NCI-H82 (cell line): ENCODE measurements at places on chromosomes 11 and 22.
A peak's percentile ranks its signal among the peaks of the same experiment; 100 is the strongest.

GRCh38 chr11:68181719-68182451 lies 31.2 kb downstream of the KMT5B start:
- DNase-seq: no peak

DNA sequence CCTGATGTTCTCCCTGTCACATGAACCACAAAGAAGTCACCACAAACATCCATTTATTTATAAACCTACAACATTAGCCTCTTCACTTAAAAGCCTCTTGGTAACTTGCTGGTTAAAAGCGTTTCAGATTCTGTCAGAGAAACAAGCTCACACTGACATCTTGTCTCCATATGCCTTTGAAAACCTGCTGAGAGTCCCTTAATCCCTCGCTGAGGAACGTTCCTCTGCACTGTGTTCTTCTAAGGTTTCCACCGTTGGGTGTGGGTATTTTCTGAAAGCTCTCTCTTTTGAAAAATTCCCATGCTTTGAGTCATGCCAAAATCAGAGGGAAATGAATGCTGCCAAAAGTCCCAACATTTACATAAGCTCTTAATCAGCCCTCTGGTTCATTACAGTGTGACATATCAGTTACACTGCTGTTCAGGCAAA lies 149.8 kb downstream of the CCDC34 start:
- peak; percentile 58 for DNase-seq

DNA sequence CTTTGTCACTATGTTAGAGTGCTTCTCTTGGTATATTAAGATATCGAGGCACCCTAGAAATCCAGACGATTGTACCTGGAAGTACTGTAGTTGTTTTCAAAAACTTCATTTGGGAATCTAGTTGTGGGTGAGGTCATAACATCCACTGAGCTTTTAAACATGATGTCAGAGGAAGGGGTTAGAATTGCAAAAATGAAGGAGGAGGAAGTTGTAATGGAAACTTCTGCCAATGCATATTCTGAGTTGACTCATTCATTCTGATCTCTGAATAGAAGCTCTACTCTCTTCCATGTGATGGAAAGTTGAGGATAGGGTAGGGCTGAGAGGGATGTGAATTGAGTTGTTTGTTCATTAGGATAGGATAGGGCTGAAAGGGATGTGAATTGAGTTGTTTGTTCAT lies 7.7 kb downstream of the CD44 start:
- no peak for DNase-seq

DNA sequence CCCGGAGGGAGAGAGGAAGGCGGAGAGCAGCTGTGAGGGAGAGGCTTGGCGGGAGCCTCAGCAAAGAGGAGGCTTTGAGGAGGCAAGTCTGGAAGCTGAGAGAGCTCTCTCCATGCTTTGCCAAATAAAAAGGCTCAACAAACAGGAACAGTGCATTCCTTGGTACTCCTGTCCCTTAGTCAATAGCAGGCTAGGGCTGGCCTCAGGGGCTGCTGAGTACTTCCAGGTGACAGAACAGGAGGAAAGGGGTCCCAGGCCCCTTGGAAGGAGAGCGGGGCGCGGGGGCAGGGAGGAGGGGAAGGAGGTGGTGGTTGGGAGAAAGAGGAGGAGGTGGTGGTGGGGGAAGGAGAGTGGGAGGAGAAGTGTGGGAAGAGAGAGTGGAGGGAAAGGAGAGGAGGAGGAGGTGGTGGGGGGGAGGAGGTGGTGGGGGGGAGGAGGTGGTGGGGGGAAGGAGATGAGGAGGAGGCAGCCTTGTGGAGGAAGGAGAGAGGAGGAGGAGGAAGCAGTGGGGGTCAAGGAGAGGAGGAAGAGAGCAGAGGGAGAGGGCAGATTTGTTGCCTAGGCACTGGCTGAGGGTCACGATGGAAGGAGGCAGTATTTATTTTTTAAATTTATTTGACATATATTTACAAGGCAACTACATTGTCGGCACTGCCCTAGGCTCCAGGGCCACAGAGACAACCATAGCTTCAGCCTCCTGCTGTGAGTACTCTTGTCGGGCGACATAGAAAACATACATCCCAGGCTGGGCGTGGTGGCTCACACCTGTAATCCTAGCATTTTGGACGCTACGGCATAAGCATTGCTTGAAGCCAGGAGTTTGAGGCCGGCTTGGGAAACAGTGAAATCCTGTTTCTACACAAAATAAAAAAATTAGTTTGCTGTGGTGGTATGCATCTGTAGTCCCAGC lies 74.2 kb upstream of the ZBED5 start:
- DNase-seq: peak; percentile 47

GRCh38 chr11:88689548-88690240 lies 352.2 kb upstream of the CTSC start:
- peak; percentile 0 for DNase-seq

DNA sequence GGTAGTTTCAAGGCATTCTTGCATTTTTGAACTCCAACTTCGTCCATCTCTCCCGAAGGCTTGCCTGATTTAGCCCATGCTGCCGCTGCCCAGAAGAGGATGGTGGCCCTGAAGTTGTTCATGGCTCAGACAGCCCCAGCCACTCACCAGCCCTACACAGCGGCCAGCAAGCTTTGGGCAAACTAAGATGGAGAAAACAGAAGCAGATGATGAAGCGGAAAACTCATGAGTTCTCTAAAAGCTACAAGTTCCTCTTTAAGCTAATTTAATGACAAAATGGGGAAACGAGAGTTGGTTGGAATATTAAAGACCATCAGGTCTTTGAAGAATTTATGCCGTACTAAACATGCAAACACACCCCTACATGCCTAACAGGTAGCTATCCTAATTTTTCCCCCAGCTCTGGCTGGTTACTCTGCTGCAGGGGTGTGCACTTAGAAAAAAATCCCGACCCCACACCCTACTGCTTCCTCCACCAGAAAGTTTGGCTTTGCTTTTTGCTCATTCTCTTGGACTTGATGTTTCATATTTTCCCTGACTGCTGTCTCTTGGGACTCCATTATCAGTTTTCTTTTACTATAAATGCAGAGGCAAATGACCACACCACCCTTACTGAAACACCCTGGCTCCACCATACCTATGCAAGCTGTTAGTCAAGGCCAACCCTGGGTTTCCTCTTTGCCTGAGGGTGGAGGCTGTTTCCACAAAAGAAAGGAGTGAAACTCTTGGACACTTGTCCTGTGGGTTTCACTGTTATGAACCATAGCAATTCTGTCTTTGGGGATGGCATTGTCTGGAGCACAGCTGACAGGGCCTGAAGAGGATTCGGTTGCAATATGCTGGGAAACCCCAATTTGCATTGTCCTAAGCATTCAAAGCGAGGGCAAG lies at the start of gene MPEG1:
MPEG1 (minus strand) TSS at position 184 of the 888 bp plus-strand sequence; CDS start at position 122, 62 bp downstream.
- DNase-seq: no peak

DNA sequence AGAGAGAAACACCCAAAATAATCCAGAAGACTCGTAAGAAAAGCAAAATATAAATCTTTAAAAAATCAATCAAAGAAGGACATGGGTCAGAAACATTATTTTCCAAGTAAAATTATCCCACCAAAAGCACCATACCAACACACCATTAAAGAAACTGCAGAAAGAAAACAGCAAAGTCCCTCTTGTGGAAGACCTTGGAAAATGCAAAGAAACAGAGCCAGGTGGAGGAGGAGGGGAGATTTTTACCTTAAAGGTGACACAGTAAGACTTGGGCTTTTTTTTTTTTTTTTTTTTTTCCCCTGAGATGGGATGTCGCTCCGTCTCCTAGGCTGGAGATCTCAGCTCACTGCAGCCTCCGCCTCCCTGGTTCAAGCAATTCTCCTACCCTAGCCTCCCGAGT lies 123.8 kb downstream of the LARGE1 start:
- DNase-seq: no peak

DNA sequence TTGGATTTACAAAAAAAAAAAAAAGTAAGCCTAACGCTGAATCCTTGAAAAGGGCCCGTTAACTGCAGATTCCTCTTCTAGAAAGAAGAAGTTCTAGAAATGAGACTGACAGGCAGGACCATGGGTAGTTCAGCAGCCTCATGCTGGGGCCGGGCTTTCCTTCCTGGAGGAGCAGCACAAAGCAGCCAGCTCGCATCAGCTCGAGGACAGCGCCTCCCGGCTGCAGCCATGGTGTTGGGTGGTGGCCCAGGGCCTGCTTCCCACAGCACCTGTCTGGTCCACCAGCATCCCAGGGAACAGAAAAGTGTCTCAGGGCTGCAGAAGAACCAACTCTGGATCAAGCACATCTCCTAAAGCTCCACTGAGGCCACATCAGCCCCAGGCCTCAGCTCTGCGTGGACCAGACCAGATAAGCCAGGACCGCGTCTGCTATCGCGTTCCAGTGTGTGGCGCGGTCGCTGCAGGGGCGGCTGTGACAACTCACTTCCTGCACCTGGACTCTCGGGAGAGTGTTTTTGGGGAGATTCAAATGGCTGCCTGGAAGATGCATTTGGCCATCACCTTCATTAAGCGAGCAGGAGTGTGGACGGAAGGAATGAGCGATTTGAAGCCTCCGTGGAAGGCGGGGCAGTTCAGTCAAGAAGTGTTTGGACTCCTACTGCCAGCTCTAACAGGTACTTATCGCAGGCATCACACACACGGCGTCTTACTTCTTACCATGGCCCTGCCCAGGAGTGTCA lies 53.5 kb downstream of the MYH9 start:
- DNase-seq: no peak

- no peak for DNase-seq
Observed at GRCh38 chr11:12388939-12389670, 11.7 kb downstream of the PARVA start.

GRCh38 chr11:122181893-122182292 lies 65.9 kb upstream of the BLID start:
- peak; percentile 2 for DNase-seq

- DNase-seq: peak; percentile 86
Observed at GRCh38 chr11:31240340-31240904, 129.1 kb downstream of the DCDC1 start.

GRCh38 chr11:126702987-126703386 lies 297.6 kb downstream of the KIRREL3 start:
- no peak for DNase-seq

DNA sequence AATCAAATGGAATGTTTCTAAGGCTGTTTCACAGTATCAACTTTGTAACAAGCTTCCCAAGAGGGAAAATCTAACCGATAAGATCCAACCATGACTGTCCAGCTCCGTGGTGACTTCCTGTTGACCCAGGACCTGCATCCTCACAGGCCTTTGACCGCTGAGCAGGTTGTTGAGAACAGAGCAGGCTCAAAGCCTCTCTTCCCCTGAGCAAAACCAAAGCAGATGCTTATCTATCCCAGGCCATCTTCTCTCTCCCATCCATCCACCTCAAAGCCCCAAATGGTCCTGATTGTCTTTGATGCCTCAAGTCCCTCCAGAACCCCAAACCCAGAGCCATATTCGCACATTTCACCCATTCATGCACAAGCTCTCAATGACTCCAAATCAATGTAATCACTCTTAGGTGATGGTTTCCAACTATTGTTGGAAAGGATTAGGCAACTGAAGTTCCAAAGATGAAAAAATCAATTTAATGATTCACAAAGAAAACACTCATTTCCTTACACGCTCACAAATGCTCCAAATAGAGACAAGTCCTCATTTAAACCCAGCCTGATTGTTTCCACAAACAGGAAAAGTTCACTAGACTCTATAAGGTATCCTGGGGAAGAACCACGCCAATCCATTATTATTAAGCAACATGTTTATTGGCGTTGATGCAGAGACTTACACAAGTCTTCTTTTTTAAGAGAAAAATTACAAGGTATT lies 48.7 kb downstream of the C11orf58 start:
- no peak for DNase-seq

DNA sequence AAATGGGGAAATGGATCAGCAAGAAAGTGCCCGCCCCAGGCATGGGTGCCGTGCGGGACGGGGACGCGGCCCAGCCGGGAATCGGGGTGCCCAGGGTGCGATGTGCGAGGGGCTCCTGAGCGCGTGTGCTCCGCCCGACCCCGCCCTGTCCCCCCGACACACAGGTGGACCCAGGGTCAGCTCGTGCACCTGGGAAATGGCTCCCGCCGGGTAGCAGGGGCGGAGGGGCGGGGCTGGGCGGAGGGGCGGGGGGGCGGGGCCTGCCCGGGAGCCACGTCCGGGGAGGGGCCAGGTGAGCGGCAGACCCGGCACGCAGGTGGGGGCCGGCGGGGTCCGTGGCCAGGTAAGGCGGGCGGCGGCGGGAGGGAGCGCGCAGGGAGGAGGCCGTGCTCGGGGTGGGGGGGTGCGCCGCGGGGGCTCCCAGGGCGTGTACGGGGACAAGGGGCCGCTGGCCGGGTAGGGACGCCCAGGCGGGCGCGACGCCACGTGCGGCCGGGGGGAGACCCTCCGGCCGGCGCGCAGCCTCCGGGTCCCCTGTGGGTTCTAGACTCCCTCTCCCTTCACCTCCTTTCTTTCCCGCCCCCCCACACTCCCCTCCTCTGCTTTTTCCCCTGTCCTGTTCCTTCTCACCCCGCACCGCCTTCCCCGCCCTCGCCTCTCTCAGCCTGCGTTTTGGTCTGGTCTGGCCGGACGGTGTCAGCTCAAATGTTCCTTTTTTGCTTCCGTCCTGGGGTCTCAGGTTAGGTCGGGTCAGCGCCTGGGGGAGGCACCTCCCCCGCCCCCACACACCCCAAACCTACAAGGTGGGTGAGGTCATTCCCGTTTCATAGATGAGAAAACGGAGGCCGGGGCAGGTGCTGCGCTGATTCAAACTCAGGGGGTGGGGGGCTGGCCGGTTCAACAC lies at the start of gene ARHGAP8:
ARHGAP8 (plus strand) TSS at position 291 of the 904 bp plus-strand sequence. CDS start 33,953 bp downstream, outside the sequence.
- peak; percentile 11 for DNase-seq

GRCh38 chr22:47918276-47918921 lies 1155.9 kb downstream of the TBC1D22A start:
- DNase-seq: peak; percentile 83

DNA sequence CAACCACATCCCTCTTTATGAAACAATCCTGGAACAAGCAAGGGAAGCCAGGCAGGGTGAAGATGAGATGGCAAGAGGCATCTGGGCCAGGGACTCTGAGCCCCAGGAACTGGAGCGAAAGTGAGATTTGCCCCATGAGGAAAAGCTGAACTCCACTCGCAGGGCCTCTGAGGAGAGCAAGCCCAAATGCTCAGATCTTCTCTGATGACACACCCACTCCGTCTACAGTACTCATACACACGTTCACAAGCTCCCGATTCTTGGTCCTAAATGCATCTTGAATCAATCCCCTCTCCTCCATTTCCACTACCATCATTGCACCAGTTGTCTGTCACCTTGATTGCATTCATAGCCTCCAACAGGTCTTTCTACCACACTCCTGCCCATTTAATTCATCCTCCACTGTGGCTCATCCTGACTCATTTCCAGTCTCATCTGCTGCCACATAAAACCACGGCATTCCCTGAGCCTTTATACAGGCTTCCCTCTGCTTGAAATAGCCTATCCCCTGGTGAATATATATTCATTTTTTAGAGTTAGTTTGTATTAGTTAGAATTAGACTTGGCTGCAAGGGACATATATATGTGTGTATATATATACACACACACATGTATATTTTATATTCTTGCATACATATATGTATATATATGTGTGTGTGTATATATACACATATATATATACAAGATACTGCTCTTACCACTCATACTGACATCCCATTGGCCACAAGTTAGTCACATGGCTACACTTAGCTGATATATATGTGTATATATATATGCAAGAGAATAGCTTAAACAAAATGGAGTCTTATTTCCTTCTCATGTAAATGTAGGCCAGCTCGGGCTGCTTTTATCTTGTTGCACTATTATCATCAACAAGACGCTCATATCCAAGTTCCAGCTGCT lies 1.4 kb upstream of the APOA5 start:
- DNase-seq: no peak
